Fibroblast of skin of left quadriceps (primary cell): ENCODE measurements at places on chromosomes 5 and 9.

- DNase-seq, result no peak
Measured at GRCh38 chr9:136711751-136712689, at the start of gene DIPK1B. Gene DIPK1B, plus strand, starts transcription at chr9:136712572. Its CDS starts 94 bp downstream, at chr9:136712666.

GRCh38 chr5:72006361-72006760 lies 100.9 kb upstream of the MAP1B start:
- DNase-seq, result peak; percentile 42

GRCh38 chr9:136343121-136343883 lies 16.0 kb downstream of the GPSM1 start:
- DNase-seq, result no peak

GRCh38 chr5:68947986-68948385 lies 145.8 kb upstream of the SLC30A5 start:
- no peak for DNase-seq

DNA sequence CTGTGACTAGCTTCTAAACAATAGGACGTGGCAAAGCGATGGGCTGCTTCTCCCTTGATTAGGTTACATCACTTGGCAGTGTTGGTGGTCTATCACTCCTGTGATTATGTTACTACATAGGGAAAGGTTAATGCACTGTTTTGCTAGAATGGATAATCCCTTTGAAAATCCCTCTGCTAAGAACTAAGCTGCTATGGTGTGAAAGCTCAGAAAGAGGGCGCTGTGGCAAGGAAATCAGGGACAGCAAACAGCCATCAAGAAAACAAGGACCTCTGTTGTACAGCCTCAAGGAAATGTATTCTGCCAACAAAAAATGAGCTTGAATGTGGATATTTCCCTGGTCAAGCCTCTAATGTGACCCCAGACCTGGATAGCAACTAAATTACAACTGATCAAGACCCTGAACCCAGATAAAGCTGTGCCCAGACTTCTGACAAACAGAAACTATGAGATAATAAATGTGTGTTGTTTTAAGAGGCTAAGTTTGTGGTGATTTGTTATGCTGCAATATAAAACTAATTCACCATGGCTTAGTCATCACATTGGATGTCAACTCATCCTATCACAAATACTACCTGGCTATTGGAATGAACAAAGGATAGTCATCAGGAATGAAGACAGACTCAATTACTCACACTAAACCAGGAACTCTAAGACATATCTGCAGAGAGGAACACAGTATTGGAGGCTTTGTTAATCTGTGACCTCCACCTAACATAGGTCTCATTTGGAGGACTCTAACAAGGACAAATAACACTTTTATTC lies 1215.9 kb downstream of the EFNA5 start:
- no peak for DNase-seq

DNA sequence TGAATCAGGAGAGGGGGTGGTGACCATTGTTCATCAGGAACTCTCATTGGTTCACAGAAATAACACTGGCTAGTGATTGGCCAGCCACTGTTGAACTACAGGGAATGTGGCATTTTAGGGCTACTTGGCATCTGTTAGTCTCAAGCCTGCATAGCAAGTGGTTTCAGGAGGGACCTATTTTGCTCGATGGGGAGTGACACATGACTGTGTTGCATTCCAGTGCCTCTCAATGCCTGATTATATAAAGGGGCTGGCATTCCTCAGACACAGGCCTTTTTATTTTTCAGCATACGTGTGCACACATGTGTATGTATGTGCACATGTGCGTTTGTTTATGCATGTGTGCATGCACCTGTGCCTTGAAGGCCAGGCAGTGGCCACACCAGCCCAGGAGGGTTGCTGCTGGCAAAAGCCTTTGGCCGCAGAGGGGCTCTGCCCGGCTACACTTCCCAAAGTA lies 23.2 kb downstream of the FGD3 start:
- DNase-seq, result no peak

GRCh38 chr5:35371951-35372426 lies 141.7 kb upstream of the PRLR start:
- no peak for DNase-seq
